ENCODE measurements at places on chromosomes 12 and 14.

DNA sequence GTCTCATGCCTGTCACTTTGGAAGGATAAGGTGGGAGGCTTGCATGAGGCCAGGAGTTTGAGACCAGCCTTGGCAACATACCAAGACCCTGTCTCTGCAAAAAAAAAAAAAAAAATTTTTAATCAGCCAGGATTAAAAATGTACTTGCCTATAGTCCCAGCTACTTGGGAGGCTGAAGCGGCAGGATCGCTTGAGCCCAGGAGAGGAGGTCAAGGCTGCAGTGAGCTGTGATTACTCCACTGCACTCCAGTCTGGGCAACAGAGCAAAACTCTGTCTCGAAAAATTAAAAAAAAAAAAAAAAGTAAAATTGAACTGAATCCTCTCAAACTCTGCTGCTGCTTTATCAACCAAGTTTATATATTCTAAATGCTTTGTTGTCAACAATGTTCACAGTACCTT is 128.1 kb upstream of the AEBP2 start:
- DNase-seq, result no peak

GRCh38 chr12:68733661-68734071 is 12.3 kb upstream of the SLC35E3 start:
- DNase-seq, result no peak

- no peak for DNase-seq
Measured at GRCh38 chr14:99143793-99144192, 128.2 kb downstream of the BCL11B start.

GRCh38 chr12:122147514-122148290 is 26.3 kb downstream of the IL31 start:
- DNase-seq, result no peak

DNA sequence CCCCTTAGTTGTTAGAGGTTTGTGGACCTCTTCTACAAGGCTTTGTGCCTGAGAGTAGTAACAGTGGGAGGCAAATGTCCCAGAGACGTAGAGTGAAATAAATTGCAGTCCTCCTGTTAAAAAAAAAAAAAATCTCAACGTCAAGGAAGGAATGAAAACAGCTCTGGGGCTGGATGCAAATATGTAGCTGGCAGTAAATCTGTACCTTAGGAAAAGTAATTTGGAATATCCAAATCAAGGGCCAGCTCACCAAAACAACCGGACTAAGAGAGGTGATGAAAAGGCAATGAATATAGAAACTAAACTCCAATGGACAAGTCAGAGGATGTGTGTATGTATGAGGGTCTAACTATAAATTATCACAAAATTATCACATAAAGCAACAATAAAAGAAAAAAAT is 27.0 kb downstream of the SINHCAF start:
- DNase-seq, result no peak

DNA sequence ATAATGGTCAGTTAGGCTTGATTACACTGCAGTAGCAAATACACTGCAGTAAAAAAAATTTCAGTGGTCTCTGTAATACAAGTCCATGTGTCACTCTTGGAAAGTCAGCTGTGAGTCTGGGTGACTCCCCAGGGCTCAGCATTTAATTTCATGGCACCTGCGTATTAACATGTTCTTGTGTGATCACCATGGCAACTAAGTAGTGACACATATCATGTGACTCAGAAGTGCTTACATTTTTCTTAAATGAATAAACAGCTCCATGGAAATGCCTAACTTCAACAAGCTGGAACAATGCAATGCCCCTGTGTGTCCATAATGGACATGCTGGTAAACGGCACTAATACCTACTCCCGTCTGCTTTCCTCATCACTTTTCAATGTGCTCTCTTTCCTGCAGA is 88.5 kb upstream of the ANO4 start:
- no peak for DNase-seq

GRCh38 chr14:106850913-106851825 is 1324.8 kb downstream of the TMEM121 start:
- no peak for DNase-seq

GRCh38 chr14:40368314-40368713 is 936.1 kb upstream of the FBXO33 start:
- DNase-seq, result no peak

DNA sequence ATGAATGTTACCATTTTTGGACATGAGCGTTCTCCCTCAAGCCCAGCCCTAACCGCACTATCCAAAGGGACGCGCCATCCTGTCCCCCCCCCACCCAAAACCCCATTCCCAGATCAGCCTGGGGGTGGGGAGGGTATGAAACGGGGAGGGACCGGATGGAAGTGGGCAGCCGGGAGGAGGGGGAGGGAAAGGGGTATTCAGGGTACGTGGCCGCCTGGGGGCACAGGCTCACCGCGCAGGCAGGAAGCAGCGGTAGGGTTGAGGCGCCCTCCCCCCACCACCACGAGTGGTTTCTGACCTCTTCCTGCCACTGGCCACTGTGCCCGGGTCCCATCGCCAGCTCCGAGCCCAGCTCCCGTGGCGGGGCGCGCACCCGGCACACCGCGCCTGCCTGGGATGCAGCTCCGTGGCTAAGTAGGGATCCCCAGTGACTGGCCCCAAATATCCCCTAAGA is 1.4 kb downstream of the ACTN1 start:
- DNase-seq, result peak; percentile 54

GRCh38 chr14:105931808-105932483 is 405.6 kb downstream of the TMEM121 start:
- no peak for DNase-seq

DNA sequence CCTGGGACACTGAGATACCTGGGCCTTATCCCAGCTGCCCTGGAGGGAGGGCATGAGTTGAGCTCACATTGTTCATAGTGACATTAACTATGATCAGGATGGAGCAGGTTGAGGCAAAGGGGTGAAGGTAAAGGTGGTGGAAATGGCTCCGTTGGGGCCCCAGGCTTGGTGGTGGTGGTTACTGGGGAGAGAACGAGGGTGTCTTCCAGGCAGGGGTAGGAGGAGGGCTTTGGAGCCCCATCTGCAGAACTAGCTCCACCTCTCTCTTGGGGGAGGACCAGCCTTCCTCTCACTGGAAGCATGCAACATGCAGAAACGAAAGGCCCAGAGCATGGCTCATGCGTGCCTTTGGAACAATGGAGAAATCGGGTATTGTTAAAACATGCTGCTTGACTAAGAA is 217.0 kb downstream of the SLC41A2 start:
- no peak for DNase-seq

GRCh38 chr14:64549791-64550620 is at the start of gene PPP1R36:
Gene PPP1R36, plus strand, starts transcription at chr14:64549961. Its CDS starts 37 bp downstream, at chr14:64549998.
- DNase-seq, result no peak

GRCh38 chr14:95659990-95660385 is 26.2 kb upstream of the TCL1B start:
- no peak for DNase-seq

- no peak for DNase-seq
Measured at GRCh38 chr12:131093971-131094830, 140.5 kb downstream of the ADGRD1 start.

DNA sequence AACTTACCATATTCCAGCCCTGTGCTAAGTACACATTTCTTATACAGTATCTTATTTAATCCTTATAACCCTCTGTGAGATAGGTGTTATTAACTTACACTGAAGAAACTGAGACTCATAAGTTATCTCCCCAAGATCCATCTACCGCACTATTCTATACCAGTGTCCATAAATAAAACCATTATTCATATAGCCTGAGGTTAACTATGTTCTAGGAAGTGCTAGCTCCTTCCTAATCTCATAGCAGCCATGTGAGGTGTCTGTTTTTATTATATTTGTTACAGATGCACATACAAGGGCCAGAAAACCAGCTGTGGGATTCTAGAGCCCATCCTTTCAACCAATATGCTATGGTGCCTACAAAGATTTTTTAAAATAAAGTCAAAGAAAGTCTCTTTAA is 100.3 kb upstream of the RAP1B start:
- DNase-seq, result no peak

DNA sequence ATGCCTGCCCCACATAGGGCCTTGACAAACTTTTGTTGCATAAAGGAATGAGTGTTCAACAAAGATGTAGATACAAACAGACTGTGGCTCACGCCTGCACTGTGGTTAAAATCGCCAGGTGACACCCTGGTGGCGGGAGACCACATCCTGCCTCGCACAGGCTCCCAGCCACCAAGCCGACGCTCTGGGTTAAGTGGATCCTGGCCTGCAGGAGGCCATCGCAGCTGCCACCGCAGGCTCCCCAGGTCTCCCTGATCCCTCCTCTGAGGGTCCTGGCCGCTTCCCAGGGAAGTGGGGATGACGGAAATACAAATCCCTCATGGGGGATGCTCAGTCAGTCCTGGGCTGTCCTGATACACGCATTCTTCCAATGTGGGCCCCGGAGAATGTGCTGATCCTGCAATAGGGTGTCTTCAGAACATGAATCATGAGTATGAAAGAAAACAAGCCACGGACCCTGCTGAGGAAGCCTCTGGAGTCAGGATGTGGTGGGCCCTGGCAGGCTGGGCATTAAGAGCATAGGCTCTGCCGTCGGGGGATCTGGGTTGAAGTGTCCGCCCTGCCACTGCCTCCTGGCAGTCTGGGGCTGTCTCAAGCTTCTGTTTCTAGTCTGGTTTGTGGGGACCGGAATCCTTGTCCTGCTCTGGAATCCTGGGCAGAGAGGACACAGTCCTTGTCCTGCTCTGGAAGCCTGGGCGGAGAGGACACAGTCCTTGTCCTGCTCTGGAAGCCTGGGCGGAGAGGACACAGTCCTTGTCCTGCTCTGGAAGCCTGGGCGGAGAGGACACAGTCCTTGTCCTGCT is 53.5 kb upstream of the BEGAIN start:
- peak; percentile 59 for DNase-seq

- DNase-seq, result no peak
Measured at GRCh38 chr14:69181491-69181890, 9.8 kb upstream of the EXD2 start.

DNA sequence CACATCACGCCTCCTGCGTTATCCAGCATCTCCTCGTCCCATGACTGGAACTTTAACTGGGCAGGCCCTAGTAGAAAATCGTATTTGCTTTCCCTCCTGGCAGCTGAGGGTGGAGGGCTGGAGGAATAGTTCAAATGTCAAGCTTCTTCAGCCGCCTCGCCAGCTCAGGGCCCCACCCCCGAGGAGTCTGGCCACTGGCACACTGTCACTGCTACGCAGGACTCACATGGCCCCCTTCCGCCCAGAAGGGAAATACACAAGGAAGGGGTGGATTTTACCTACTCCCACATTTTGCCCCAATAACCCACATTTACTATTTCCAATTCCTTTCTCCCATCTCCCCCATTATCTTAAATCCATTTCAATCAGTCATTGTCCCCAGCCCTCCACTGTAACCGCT is 8.6 kb downstream of the SLC6A13 start:
- no peak for DNase-seq

DNA sequence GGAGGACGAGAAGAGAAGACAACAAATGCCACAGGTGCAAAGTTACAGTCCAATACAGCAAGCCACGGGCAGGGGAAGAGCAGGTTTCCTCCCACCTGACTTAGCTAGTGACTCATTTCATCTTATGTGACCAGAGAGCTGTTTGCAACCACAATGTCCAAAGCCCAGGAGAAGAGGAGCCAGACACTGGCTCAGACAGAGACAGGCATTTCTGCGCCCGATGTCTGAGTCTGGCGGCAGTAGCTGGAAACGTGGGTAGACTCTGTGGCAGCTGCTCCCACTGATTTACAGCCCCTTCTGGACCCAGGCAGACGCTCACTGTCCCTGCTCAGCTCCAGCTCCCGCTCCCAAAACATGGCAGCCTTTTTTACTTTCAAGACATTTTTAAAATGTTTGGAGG is 60.0 kb downstream of the CHGA start:
- no peak for DNase-seq

- no peak for DNase-seq
Measured at GRCh38 chr14:48553443-48553842, 878.0 kb upstream of the MDGA2 start.

DNA sequence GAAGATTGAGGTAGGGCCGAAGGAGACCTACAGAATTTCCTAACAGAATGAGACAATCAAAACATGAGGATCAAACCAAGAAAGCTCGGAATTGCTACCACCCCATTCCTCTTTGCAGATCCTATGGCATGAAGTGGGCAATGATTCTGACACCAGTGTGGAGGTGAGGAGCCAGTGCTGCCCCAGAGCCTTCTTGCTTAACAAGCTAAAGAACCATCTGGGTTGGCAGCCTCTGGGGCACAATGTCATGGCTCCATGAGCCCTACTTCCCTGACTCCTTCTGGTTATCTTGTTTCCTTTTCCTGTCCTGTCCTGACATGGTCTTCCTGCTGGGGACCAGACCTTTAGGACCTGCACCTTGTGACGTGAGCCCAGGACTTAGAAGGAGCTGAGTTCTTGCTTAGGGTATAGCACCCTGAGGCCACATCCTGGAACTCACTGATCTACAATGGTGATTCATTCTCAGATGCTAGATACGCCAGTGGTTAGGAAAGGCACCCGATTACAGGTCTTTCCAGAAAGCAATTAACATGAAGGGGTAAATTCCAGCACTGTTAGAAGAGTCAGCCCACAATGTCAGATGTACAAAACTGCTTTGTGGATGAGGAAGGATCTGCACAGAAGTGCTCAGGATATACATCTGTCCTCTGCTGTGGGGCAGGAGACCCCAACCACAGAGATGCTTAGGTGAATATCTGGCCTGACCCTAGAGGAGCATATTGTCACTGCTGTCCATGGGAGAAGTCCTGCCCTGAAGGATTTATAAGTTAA is 324.2 kb downstream of the ZFP36L1 start:
- peak; percentile 18 for DNase-seq

GRCh38 chr14:102437997-102438915 is 71.3 kb downstream of the ANKRD9 start:
- DNase-seq, result peak; percentile 71

- no peak for DNase-seq
Measured at GRCh38 chr14:90521084-90521929, 124.5 kb downstream of the CALM1 start.

DNA sequence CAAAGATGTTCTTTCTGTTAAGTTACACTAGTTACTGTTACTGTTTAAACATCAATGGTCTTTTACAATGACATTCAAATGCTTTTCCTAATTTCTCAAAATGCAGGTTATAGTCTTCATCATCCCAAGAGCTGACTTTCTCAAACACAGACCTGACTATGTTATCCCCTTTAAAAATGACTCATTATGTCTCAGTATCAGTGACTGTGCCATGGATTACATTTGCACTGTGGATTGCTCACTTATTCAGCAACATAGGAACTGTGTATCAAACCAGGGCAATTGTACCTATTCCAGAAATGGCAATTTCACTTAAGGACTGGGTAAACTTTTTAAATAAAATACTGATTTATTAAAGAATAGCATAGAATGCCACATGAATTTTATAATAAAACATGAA is 630.2 kb upstream of the NOVA1 start:
- no peak for DNase-seq

- DNase-seq, result no peak
Measured at GRCh38 chr14:56561606-56562005, 18.0 kb upstream of the TMEM260 start.

Data from stimulated activated CD8-positive, alpha-beta memory T cell treated with anti-CD3 and anti-CD28 coated beads, Interleukin-2, amount 100 ng/mL, for 48 hours (primary cell).